T-helper 17 cell (primary cell): ENCODE measurements at places on chromosomes 12 and 14. TPM values are rescaled to one million over a fixed set of nuclear protein-coding genes. Genes with fewer than 3 reads are reported as not detected.

- no peak for DNase-seq
Measured at GRCh38 chr12:107302649-107303341, 209.4 kb upstream of the CRY1 start.

DNA sequence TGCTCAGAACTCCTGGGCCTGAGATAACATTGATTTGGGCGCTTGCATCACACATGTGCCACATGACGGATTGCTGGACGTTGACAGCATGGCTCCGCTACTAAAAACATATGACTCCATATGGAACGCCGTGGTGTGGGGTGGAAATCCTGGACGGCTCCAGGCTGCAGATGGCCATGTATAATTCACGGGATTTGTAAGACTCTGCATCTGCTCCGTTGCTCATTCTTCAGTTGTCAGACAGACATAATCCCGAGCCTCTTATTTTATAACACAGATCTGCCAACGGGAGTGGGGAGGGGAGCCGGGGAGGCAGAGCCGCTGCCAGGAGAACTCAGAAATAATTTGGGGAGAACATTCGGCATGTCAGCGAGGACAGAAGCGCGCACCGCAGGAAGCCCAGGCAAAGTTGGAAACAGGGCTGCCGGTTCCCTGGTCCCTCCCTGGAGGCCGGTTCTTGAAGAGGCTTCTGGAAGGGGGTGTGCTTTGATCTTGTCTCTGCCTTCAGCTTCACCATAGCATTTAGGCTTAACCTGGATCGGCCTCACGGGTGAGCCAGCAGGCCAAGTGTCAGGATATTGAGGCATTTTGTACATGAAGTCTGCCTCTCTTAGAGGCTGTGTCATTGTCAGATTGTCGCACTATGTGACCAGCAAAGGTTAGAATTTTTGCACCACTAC is 45.8 kb upstream of the MYL2 start:
- no peak for DNase-seq

GRCh38 chr14:92663049-92663448 is 85.4 kb downstream of the LGMN start:
- no peak for DNase-seq

- no peak for DNase-seq
Measured at GRCh38 chr12:22700106-22700505, 75.1 kb downstream of the ETNK1 start.

GRCh38 chr12:12091071-12091470 is 20.3 kb downstream of the BCL2L14 start:
- no peak for DNase-seq

DNA sequence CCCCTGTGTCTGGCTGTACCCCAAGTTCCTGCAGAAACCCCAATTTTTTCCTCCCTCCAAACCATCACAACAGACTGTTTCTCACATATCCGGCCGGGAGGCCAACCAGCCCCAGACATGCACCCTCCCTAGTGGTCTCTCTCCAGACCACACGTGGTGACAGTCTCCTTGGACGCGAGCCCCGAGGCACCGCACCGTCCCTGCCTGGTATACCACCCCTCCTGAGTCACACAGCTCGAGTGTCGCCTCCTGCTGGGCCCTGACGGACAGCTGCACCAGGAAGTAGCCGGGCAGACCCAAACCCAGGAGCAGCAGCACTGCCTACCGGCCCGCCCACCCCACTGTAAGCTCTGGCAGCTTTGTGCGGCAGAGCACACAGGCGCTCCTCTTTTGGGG is 97.4 kb downstream of the RFLNA start:
- no peak for DNase-seq

GRCh38 chr12:5258498-5258897 is 173.4 kb upstream of the NTF3 start:
- no peak for DNase-seq

DNA sequence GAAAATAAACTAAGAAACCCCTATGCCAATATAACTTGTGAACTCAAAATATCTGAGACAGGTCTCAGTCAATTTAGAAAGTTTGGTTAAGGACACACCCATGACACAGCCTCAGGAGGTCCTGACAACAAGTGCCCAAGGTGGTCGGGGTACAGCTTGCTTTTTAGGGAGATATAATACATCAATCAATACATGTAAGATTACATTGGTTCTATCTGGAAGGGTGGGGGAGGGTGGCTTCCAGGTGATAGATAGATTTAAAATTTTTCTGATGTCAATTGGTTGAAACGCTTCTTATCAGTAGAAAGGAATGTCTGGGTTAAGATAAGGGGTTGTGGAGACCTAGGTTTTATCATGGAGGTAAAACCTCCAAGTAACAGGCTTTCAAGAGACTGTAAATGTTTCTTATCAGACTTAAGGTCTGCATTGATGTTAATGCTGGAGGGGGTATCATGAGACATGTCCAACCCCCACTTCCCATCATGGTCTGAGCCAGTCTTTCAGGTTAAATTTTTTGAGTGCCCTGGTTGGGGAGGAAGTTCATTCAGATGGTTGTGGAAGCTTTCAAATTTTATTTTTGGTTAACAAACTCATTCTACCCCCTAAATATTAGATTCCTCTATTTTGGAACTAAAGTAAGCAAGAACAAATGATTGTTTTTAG is 82.0 kb upstream of the RASSF8 start:
- DNase-seq, result no peak

The SLCO1B1 gene
- total RNA-seq, result not detected

DNA sequence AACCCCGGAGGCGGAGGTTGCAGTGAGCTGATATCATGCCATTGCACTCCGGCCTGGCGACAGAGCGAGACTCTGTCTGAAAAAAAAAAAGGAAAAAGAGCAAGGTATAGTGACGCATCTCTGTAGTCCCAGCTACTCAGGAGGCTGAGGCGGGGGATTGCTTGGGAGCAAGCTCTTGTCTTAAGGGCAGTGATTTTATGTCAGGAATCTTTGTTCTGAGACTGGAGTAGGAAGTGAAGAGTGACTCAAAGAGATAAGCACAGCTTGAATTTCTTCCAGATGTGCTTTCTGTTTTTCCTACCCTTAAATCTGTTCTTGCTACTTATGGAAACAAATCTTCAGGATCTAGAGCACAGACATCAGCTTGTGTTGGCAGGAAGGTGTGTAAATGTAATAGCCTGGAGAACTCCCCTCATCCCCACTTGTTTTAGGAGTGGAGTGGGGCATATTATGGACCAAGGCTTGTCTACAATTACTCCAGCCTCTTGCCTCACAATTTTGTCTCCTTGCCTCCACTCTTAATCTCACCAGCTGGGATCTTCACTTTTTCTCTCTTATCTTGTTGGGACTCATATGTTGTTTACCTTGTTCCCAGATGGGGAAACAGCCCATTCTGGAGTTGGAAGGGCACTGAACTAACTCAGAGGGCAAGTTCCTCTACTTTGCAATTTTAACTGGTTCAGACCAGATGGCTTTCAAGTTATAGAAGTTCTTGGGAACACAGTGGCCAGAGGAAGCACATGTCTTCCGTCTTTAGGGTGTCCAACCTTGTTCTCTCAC is 7.5 kb downstream of the TMED2 start:
- no peak for DNase-seq

DNA sequence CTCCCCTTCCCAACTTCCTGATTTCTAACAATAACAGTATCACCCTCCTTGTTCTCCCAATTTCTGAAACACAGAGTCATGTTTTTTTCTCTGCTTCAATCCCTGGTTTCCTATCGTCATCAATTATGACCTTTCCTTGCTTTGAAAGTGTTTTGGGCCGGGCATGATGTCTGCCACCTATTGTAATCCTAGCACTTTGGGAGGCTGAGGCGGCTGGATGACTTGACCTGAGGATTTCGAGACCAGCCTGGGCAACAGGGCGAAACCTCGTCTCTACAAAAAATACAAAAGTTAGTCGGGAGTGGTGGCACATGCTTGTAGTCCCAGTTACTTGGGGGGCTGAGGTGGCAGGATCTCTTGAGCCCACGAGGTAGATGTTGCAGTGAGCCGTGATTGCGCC is 12.6 kb upstream of the GPR162 start:
- DNase-seq, result no peak

DNA sequence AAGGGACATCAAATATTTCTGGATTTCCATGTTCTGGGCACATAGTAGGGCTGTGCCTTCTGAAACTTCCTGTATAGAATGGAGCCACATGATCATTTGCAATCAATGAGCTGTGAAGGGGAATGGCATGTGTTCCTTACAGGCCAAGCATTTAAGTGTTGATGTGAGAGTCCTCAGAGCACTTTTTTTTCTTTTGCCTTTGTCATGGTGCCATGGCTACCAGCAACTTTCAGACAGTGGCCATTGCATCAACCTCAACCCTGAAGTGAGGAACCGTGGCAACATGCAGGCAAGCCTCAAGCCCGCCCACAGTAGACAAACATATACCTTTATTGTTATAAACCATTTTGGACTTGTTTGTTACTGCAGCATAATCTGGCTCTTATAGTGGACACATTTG is 948.1 kb downstream of the NRXN3 start:
- no peak for DNase-seq

GRCh38 chr14:102929241-102930137 is 7.0 kb downstream of the AMN start:
- no peak for DNase-seq

- DNase-seq, result no peak
Measured at GRCh38 chr12:114858388-114859146, 174.6 kb upstream of the TBX3 start.

DNA sequence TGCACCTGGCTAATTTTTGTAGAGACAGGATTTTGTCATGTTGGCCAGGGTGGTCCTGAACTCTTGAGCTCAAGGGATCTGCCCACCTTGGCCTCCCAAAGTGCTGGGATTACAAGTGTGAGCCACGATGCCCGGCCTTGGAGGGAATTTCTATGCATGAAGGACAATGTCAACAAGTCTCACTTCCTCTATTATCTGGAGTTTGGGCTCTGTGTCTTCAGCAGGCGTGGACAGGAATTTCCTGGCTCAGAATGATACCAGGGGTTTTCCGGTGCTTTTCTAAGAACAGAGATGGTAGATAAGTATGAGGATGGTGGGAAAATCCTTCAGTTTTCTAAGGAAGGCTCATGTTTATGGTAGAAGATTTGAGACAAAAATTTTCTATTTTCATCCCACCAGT is 75.0 kb upstream of the CCDC60 start:
- DNase-seq, result no peak

- DNase-seq, result no peak
Measured at GRCh38 chr12:89386138-89386537, 33.8 kb upstream of the DUSP6 start.

GRCh38 chr12:124073356-124074035 is 100.5 kb downstream of the ZNF664 start:
- no peak for DNase-seq

The CARMIL3 gene
- not detected for total RNA-seq

- no peak for DNase-seq
Measured at GRCh38 chr12:52627395-52628110, 9.2 kb upstream of the KRT73 start.

GRCh38 chr12:49455501-49455900 is 83.3 kb upstream of the KCNH3 start:
- no peak for DNase-seq

The NGB gene
- not detected for total RNA-seq

The KRT72 gene
- 0.60 TPM for total RNA-seq

DNA sequence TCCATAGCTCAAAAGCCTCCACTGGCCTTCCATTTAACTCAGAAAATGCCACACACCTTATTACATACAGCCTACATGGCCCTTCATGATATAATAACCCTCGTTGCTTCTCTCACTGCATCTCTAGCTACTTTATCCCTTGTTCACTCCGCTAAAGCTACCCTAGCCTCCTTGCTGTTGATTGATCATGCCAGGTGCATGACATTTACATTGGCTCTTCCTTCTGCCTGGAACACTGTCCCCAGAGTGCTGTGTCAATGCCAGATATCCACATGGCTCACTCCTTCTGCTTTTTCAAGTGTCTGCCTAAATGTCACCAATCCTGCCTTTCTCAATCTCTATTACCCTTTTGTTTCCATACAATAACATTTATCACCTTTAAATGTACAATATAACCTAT is 58.3 kb downstream of the CAND1 start:
- no peak for DNase-seq

DNA sequence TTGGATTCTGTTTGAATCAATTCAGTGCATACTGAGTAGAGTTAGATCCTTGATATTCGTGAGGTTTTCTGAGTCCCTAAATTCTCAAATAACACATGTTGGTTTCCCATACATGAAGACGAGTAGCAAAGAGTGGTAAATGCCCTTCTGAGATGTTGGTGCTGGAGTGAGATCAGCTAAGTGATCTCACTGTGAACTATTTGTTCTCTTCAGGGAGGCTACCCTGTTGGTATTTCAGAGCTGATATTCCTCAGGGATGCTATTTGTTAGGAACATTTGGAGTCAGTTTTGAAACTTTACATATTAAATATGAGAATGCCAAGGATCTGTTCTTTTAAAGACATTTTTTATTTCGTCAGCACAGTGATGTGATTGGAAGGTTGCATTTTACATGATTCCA is 54.7 kb downstream of the SUSD6 start:
- no peak for DNase-seq

GRCh38 chr14:95128140-95128539 is 29.2 kb downstream of the DICER1 start:
- DNase-seq, result no peak

The PEX5 gene
- total RNA-seq, result 13.1 TPM

DNA sequence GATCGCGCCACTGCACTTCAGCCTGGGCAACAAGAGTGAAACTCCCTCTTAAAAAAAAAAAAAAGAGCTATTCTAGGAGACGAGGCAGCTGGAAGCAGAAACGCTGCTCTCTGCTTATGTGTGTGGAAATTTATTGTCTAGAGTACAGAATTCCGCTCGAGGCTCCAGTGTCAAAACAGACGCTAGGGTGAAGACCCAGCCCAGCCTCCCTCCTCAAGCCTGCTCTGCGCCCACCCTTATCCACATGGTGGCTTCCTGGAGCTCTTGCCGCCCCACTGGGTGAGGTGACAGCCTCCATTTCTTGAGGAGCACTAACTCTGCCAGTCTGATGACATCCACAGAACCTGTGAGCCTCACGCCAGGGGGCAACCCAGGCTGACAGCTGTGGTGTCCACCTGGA is 49.5 kb upstream of the DLK1 start:
- no peak for DNase-seq

- no peak for DNase-seq
Measured at GRCh38 chr12:26773313-26774104, 59.5 kb downstream of the ITPR2 start.

The CCDC175 gene
- total RNA-seq, result 0.39 TPM

- DNase-seq, result no peak
Measured at GRCh38 chr12:105057174-105057573, 27.1 kb downstream of the ALDH1L2 start.

DNA sequence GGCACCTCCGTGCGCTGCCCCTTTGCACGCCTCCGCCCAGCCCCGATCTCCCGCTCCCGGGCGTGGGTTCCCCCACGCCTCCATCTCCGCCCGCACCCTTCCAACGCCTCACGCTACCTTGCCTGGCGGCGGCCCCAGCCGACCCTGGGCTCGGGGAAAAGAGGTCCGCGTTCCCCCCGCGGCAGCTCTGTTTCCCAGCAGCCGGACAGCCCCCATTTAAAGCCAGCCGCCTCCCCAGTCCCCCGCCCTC is at the start of gene PRIMA1:
Gene PRIMA1, minus strand, starts transcription at position 193 of the 250 bp plus-strand sequence. CDS start 767 bp downstream, outside the sequence.
- DNase-seq, result no peak
